ENCODE measurements at places on chromosomes 1 and 21.

GRCh38 chr1:111221276-111221632 is 6.3 kb upstream of the CHI3L2 start:
- no peak for DNase-seq

DNA sequence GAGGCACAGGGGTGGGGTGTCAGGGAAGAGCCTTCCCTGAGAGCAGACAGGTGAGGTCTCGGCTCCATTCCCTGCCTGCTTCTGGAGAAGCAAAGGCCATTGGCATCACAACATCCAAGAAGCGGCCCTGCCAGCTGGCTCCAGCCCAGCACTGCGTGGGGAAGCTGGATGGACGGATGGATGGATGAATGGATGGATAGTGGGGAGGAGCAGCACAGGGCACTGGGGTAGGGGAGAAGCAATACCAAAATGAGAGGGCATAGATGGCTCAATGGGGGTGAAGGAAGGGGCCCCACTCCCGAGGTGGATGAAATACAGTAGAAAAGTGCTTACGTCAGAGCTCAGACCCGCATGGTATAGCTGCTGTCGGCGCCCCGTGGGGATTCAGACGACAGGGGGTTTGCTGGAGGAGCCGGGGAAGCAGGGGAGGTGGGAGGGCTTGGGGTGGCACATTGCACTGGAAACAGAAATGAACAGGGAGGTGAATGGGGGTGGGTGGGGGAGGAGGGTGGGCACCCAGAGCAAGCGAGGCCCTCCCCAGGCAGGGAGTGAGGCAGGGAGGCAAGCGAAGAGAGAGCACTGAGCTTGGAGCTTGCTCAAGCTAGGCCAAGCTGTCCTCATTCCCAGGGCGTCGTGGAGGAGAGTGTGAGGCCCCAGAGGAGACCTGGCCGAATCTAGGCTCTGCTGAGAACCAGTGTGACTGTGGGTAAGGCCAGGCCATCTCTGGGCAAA is 9.5 kb upstream of the GOLT1A start:
- no peak for DNase-seq

DNA sequence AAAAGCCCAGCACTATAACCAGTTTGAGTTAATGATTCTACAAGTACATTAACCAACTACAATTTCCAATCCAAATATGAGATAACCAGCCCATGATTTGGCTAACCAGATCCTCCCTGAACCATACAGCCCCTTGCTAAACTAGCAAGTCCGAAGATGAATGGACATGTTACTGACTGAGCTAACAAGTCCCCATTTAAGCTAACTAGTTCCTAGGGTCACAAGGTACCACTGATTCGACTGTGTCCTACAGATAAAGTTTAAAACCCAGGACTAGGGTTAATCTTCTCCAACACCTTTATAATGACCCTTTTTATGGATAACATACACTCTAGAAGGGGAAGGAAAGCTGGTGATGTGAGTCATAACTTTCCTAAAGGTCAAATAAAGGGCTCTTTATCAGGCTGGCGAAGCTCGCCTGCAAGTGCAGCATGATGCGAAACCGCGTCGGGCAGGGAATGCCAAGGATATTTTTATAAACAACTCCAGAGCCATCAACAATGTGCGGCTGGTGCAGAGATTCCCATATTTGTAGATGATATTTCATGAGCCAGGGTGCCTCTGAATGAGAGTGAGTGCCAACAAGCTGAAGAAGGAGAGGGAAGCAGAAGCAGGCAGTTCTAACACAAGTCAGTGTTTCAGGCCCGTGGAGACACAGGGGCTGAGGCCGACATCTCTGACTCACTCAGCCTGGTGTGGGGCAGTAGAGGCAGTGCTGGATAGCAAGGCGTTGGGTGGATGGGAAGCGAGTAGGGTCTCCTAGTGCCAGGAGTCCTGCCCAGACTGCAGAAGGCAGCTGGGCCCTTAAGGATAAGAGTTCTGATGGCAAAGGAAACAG is 75.6 kb upstream of the ROR1 start:
- DNase-seq, result no peak

- DNase-seq, result no peak
These were observed 35.0 kb downstream of the TMCC2 start for GRCh38 chr1:205262731-205263171.

GRCh38 chr1:160567341-160567740 is 12.0 kb downstream of the CD84 start:
- no peak for DNase-seq

- no peak for DNase-seq
These were observed 21.1 kb downstream of the ERRFI1 start for GRCh38 chr1:8004803-8005573.
